Right atrium auricular region (tissue), 2 donors: ENCODE measurements at places on chromosomes 12 and 14. TPM values are rescaled to one million over a fixed set of nuclear protein-coding genes. Genes with fewer than 3 reads are reported as not detected.

The TRPV4 gene
- total RNA-seq, result 0.59 TPM

The RILPL1 gene
- 130 TPM for total RNA-seq

DNA sequence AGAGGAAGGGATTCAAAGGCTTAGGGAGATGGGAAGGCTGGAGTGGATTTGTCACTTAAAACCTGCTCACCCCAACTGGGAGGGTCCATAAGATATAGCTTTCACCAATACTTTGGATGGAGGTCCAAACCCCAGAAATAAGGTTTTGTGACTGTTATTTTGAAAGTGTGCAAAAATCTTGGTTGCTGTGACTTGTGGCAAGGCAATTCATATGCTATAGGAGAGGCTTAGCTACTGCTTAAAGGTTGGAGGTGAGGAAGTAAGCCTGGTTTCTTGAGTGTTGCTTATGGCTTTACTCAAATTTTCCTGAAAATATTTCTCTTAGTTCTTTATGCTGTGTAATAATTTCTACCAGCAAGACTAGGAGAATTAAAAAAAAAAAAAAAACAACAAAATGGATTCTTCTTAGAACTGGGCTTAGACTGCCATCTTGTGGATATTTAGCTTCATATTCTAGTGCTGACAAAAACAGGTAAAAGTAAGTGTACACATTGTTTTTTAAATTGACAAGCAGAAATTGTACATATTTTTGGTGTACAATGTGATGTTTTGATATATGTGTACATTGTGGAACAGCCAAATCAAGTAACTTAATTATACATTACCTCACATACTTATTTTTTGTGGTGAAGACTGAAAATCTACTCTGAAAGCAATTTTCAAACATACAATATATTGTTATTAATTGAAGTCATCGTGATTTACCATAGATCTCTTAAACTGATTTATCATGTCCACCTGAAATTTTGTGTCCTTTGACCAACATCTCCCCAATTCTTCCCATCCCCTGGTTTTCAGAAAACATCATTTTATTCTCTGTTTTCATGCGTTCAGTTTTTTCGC, 23.0 kb downstream of the PDE6H start:
- no peak for DNase-seq

DNA sequence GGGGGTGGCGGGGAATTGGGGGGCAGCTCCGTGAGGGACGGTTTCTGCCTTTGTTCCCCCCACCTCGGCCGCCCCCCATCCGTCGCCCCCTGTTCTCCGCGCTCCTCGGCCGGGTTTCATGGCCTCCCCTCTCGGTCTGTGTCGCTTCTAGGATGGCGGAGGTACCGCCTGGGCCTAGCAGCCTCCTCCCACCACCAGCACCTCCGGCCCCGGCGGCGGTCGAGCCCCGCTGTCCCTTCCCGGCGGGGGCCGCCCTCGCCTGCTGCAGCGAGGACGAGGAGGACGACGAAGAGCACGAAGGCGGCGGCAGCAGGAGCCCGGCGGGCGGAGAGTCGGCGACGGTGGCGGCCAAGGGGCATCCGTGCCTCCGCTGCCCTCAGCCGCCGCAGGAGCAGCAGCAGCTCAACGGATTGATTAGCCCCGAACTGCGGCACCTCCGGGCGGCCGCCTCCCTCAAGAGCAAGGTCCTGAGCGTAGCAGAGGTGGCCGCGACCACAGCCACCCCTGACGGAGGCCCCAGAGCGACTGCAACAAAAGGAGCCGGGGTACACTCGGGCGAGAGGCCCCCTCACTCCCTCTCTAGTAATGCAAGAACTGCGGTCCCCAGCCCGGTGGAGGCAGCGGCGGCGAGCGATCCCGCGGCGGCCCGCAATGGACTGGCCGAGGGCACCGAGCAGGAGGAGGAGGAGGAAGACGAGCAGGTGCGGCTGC, 575 bp downstream of the NAA30 start:
- DNase-seq, result no peak

- DNase-seq, result no peak
These were observed 202.1 kb upstream of the KITLG start for GRCh38 chr12:88782351-88782750.

- no peak for DNase-seq
These were observed 158.0 kb downstream of the ETV6 start for GRCh38 chr12:11807458-11807857.

DNA sequence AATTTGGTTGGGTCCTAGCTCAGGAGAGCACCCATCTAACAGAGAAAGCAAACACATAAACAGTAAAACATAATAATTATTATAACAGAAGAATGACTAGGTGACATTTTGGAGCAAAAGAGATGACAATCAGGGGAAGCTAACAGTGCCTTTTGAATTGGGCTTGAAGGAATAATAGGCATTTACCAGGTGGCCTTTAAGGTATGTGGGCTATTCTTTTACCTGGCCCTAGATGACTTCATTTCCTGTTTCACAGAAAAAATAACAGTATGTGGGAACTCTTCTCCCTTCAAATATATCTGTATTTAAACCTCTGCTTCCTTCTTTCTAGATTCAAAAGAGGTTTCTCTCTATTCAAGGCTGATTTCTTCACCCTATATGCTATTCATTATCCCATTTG, 3.8 kb downstream of the IRAK4 start:
- no peak for DNase-seq
